ENCODE measurements at places on chromosomes 12 and 14.
A peak's percentile ranks its signal among the peaks of the same experiment; 100 is the strongest.

DNA sequence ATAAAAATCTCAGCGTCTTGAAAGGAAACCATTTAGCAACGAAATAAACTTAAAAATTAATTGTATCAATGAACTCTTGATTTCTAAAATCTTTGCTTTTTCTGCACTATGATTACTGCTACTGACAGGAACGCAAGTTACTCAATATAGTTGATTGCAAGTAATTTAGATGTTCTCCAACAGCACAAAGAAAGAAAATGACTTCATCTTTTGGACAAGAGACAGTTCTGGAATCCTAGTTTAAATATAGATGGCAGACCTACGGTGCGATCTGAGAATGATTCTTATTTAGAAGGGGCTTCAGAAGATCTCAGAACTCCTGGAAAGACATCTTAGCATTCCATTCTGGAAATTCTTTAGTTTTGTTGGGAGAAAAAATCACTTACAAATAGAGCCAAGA lies 1.4 kb upstream of the SUDS3 start:
- DNase-seq = no peak

- DNase-seq = peak; percentile 32
Observed at GRCh38 chr12:46187023-46187422, 81.8 kb downstream of the SLC38A1 start.

GRCh38 chr14:105313381-105314286 lies 914 bp upstream of the PACS2 start:
- DNase-seq = no peak

- peak; percentile 65 for DNase-seq
Observed at GRCh38 chr12:124742111-124742510, 121.6 kb downstream of the SCARB1 start.

DNA sequence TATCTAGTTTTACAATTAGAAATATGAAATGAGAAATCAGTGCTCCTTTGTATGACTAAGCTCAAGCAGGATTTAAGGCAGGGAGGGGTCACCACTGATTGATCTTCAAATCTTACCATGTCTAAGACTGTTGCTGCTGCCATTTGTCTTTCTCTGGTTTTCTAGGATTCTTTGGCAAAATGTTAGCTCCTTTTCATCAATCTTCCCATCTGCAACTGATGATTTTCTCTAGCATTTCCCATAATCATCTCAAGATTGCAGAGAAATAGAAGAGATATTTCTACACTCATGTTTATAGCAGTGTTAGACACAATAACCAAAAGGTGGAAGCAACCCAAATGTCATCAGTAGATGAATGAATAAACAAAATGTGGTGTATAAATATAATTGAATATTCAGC lies 175.0 kb downstream of the RAD51B start:
- no peak for DNase-seq

- no peak for DNase-seq
Observed at GRCh38 chr12:91778938-91779400, 366.7 kb downstream of the BTG1 start.

DNA sequence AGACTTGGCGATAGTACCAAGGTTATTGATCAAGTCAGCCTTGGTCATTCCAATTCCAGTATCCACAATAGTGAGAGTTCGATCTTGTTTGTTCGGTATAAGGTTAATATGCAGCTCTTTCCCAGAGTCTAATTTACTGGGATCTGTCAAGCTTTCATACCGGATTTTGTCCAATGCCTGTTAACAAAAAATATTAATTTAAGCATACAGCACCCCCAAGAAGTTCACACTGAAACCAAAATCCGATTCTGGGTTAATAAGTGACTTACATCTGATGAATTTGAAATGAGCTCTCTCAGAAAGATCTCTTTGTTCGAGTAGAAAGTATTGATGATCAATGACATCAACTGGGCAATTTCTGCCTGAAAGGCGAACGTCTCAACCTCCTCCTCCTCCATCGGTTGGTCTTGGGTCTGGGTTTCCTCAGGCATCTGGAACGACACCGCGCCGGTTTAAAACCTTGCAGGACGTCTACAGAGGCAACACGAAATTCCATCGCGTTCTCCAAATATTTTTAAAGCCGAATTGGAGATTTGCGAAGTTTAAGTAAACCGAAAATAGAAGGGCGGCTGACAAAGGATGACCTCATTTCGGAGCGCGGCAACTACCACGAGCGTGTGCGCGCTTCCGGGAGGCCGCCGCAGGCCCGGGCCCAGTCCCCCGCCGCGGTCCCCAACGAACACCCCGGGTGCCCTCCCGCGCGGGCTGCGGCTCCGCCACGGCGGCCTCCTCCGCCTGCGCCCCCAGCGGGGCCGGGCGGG lies 716 bp downstream of the HSP90AA1 start:
- peak; percentile 46 for DNase-seq
